ENCODE measurements at places on chromosomes 6 and 20.

- DNase-seq, result no peak
Observed at GRCh38 chr6:157035546-157035945, 258.4 kb downstream of the ARID1B start.

- no peak for DNase-seq
Observed at GRCh38 chr20:37494796-37495195, 26.3 kb upstream of the NNAT start.

DNA sequence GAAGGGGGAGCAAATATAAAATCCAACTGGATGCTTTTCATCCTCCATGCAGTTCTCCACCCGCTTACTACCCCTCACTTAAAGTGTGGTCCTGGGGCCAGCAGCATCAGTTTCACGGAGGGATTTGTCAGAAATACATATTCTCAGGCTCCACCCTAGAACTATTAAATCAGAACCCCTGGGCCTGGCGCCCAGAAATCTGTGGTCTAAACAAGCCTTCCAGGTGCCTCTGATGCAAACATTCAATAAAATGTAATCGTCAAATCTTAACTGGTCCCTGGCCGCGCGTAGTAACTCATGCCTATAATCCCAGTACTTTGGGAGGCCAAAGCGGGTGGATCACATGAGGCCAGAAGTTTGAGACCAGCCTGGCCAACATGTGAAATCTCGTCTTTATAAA lies 47.7 kb downstream of the ATXN1 start:
- no peak for DNase-seq

- DNase-seq, result no peak
Observed at GRCh38 chr20:52524861-52525260, 333.3 kb upstream of the ZFP64 start.

DNA sequence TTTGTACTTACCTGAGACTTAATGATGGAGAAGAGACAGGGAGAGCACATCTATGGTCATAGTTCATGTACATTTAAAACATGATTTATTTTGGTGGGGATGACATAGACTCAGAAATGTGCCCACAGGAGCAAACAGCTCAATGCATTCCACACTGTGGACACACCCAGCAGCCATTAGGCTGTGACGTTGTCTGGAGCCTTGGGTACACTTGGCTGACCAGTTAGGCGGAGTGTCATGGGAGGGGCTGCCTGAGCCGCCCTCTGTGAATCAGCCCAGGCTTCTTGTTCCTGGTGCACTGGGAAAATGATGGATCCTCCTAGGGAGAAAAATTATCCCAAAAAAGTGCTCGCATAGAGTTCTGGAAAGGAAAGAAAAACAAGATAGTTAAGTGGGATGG lies 231.0 kb upstream of the GMDS start:
- no peak for DNase-seq

DNA sequence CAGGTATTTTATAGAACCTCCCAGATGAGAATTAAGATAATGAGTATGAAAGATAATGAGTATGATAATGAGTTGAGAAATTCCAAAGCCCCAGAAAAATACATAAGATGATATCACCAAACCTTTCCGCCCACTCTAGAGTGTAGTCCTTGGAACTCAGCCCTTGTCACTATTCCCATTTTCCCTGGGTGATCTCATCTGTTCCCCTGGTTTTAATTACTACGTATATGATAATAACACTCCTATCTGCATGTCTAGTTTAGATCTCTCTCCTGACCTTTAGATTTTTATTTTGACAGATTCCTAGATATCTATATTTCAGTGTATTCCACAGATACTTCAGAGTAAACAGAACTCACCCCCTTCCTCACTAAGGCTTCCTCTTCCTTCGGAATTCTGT lies 51.0 kb upstream of the ASIP start:
- DNase-seq, result no peak

DNA sequence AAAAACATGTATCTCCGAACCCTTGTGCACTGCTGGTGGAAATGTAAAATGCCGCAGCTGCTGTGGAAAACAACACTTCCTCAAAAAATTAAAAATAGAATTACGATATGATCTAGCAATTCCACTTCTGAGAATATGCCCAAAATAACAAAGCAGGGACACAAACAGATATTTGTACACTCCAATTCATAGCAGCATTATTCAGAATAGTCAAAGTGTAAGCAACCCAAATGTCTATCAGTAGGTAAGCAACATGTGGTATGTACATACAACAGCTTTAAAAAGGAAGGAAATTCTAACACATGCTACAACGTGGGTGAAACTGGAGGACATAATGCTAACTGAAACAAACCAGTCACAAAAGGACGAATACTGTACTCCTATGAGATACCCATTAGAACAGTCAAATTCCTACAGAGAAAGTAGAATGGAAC lies 5.7 kb upstream of the RAB5IF start:
- DNase-seq, result no peak

GRCh38 chr6:27901801-27902200 lies 10.4 kb downstream of the OR2B2 start:
- DNase-seq, result no peak

DNA sequence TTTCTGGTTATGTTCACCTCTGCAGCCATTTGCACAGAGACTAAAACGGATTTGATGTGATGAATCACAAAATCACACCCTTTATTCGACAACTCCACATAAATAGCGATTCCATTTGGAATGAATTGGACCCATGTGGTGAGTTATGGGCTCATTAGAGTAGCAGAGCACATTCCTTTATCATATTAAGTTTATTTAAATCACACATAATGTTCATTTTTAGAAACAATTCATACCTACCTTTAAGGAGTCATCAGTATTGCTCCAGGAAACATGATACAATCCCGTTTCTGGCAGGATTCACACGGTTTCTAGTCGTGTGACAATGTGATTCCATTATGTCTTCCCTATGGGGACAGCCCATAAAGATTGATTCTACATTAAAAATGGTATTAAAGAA lies 303.5 kb downstream of the CDH4 start:
- DNase-seq, result no peak

DNA sequence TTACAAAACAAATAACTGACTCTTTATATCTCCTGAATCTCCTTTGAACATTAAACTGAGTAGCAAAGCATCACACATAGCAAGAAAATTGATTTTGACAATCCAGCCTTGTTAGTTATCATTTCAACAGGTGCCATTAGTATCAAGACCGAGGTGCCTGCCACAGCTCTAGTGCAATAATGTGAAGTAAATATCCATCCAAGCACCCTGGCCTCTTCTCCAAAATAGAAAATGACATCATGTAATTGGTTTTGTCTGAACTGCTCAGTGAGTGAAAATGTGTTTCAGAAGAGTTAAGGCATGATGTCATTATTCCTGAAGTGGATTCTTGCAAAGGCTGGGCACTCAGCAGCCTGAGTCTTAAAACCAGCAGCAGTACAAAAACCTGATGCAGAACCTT lies 341.4 kb downstream of the PLCB1 start:
- DNase-seq, result no peak

GRCh38 chr6:16488813-16489212 lies 250.4 kb downstream of the GMPR start:
- DNase-seq, result no peak

GRCh38 chr6:33595001-33595846 lies 15.1 kb upstream of the BAK1 start:
- no peak for DNase-seq

- no peak for DNase-seq
Observed at GRCh38 chr20:40016392-40016791, 672.6 kb downstream of the MAFB start.

DNA sequence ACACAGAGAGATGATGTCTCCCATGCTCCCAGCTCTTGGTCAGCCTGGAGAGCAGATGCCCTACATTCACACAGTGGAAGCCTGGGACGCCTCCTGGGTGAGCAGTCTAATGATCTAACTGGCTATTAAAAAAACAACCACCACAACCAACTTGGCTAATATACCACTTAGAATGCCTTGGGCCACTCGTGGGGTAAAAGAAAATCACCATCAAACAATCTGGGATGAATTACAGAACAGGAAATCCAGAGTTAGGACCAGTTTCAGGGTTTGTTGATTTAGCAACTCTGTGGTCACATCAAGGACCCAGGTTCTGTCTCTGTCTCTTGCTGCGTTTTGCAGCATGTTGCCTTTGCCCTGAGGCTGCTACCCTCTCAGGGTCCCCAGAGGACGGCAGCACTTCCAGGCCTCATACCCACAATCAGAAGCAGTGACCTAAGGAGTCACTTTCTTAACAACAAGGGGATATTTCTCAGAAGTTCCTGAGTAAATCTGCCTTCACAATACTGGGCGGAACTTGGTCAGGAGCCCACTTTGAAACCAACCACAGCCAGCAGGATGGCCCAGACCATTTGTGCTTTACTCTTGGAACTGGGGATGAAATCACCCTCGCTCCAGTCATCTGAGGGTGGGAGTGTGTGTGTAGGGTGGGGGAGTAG lies 118.7 kb downstream of the CLIC5 start:
- DNase-seq, result no peak

- no peak for DNase-seq
Observed at GRCh38 chr6:16907991-16908390, 146.7 kb upstream of the ATXN1 start.

GRCh38 chr6:26604026-26604425 lies 7.3 kb downstream of the ABT1 start:
- no peak for DNase-seq

- DNase-seq, result no peak
Observed at GRCh38 chr6:146955570-146955969, 248.6 kb upstream of the STXBP5 start.

DNA sequence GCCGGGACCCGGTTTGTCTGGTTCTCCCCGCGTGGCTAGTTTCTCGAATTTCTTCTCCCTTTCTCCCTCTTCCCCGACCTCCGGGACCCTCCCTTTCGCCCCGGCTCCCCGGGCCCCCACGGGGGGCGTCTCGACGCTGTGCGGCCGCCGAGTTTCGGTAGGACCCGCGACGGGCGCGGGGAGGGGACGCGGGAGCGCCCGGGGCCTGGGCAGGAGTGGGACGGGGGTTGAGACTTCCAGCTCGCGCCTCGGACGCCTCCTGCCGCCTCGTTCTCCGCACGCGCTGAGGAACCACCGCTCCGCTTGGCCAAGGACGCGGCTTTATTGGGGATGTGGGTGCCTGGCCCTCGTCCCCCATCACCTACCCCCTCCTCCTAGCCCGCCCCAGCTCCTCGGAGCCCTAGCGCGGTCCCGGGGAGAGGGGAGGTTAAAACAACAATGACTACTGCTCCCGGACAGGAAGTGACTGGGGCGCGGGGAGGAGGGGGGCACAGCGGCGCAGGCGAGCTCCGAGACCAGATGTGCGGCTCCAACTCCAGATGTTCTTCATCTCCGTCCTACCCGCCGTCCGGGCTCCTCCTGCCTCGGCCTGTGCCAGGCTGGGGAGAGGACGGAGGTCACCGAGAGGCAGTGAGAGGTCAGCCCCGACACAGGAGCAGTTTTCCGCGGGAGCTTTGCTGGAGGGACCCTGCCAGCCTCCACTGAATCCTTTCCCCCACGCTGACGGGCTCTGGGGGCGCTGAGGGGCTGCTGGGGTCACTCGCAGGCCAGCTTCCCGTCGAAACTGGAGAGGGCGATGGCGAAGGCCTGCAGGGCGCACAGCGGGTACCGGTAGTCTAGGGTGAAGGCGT lies 917 bp upstream of the TEAD3 start:
- no peak for DNase-seq

DNA sequence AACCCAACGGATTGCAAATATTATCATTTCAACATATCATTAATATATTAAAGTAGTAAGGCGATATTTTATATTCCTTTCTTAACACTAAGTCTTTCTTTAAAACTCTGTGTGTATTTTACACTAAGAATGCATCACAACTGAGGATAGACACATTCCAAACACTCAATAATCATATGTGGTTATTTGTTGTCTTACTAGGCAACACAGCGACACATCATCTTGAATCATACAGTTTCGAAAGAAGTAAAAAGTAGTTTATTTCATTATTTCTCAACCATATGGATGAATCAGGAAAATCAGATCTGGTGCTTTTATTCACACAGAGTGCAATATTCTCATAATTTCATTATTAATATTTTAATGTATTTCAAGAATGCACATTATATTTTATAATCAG lies 662.4 kb downstream of the EPHA7 start:
- no peak for DNase-seq

- no peak for DNase-seq
Observed at GRCh38 chr6:169975701-169976100, 224.3 kb downstream of the ERMARD start.

GRCh38 chr6:27241443-27241842 lies 6.1 kb upstream of the PRSS16 start:
- no peak for DNase-seq

DNA sequence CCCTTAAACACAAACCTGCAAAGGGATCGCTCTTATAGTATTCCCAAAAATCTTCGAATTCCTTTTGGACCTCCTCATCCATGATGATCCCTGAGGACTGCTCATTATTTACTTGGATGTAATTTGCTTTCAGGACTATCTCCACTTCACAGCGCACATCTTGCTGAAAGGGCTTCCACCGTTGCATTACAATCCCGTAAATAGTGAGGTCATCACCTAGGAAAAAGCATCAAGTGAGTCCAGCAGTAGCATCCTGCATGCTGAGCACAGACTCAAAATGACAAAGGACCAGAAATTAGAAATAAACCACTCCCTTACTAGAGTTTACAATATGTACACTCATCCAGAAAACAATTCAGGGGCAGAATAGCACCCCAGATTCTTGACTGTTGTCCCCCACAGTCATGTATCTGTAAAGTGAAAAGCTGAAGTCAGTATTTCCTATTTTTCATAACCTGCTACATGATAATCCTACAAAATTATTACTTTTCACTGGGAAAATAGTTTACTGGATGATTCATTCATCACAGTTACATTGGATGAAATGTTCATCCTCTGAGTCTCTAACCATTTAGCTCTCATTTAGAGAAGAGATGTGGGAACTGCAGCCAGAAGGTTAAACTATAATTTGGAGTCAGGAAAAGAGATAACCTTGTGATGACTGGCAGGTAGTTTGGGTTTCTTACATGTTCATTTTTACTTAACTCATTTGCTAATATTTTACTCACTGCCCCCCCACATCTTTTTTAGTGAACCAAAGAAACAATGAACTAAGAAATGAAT lies 17.2 kb downstream of the MCM9 start:
- DNase-seq, result no peak

- DNase-seq, result no peak
Observed at GRCh38 chr6:37262446-37263026, 4.6 kb upstream of the TMEM217 start.

DNA sequence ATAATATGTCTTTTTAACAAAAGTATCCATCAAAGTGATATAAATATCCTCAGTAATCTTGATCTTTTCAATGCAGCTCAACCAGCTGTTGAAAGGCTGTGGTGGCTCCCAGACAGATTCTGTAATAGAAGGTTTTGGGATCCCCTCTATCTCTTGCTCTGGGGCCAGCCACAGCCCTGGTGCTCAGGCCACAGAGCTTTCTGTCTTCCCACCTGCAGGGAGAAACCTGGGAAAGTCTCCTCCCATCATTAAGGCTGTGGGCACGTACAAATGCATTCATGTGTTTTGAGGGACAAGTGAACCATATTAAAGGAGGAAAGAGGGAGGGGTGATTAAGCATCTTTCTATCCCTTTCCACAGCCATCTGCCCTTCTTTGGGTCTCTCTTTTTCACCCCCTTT lies 183.1 kb downstream of the PRDM13 start:
- DNase-seq, result no peak

DNA sequence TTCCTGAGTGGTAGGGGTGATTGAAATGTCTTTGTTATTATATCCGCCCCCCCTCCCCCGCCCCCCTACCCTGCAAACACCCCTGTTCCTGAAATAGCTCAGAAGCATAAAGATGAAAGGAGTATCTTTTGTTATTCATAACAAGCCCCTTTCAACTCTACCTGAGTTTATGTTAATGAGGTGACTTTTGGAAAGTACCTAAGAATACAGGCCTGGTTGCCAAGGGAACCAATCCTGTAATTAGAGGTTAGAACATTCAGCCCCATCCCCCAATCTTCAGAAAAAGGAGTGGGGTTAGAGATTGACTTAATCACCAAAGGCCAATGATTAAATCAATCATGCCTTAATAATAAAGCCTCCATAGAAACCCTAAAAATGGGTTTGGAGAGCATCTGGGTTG lies 979.2 kb upstream of the GJE1 start:
- DNase-seq, result no peak

All from activated CD4-positive, alpha-beta T cell treated with anti-CD3 and anti-CD28 coated beads for 1 hour (primary cell).